G401 (cell line): ENCODE measurements at places on chromosomes 5 and 9. TPM values are rescaled to one million over a fixed set of nuclear protein-coding genes. Genes with fewer than 3 reads are reported as not detected.
A peak's percentile ranks its signal among the peaks of the same experiment; 100 is the strongest.

GRCh38 chr5:65061250-65061973 lies 292.7 kb downstream of the CWC27 start:
- no peak for DNase-seq

FBP2 gene
- 0.14 TPM in 1 of 2 replicates, not detected in the other for total RNA-seq

DNA sequence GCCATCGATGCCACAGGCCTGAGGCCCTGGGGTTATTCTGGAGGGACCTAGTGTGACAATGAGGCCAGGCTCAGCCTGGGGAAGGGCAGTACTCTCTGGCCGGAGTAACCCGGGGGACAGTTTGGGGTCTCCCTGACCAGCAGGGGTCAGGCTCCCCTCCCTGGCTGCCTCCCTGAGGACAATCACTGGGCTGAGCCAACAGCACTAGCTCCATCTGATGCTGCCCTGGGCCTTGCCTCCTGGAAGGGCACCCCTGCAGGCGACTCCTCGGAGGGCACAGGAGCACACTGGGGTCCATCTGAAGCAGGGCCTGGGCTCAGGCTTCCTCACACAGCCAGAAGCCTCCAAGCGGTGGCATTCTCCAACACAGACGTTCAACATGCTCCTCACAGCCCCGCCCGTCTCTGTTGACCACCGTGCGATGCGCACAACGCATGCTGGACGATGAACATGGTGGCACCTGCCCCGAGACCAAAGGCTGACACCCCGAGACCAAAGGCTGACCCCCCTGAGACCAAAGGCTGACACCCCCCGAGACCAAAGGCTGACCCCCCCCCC lies 68.3 kb downstream of the ADAMTS2 start:
- no peak for DNase-seq

CARD9 gene
- 0.25 and 0.98 TPM in 2 replicates for total RNA-seq

- DNase-seq = no peak
Measured at GRCh38 chr9:826500-827280, 14.8 kb upstream of the DMRT1 start.

- peak; percentile 60 for DNase-seq
Measured at GRCh38 chr9:86486891-86487837, 133.0 kb upstream of the TUT7 start.

NRG2 gene
- 1.5 and 2.0 TPM in 2 replicates for total RNA-seq
